Endothelial cell of coronary artery (primary cell): ENCODE measurements at places on chromosomes 4 and X. TPM values are rescaled to one million over a fixed set of nuclear protein-coding genes. Genes with fewer than 3 reads are reported as not detected.

The NUP62CL gene
- total RNA-seq, result not detected in 2 replicates

The RAB40AL gene
- 0.36 and 0.75 TPM in 2 replicates for total RNA-seq

The EPHA5 gene
- total RNA-seq, result under 0.01 and 0.09 TPM in 2 replicates

The SYNPO2 gene
- 0.09 and 0.85 TPM in 2 replicates for total RNA-seq

The BBS12 gene
- 4.0 and 4.7 TPM in 2 replicates for total RNA-seq

The UGT2B15 gene
- not detected in 2 replicates for total RNA-seq

The F8A3 gene
- total RNA-seq, result 0.85 and 1.3 TPM in 2 replicates

The ATP8A1 gene
- total RNA-seq, result 9.4 and 27.2 TPM in 2 replicates

The PNPLA4 gene
- 8.5 and 10.4 TPM in 2 replicates for total RNA-seq

The TDO2 gene
- total RNA-seq, result not detected in 2 replicates

The CFAP97 gene
- total RNA-seq, result 21.6 and 24.7 TPM in 2 replicates

The SLC49A3 gene
- 1.7 and 3.3 TPM in 2 replicates for total RNA-seq

The GPR119 gene
- total RNA-seq, result not detected in 2 replicates

The ETDA gene
- total RNA-seq, result not detected in 2 replicates

The PTPN13 gene
- total RNA-seq, result 1.9 and 7.0 TPM in 2 replicates

The ENPEP gene
- total RNA-seq, result under 0.01 TPM in 1 of 2 replicates, not detected in the other

The PDE5A gene
- total RNA-seq, result 2.6 and 11.1 TPM in 2 replicates

The TMEM154 gene
- total RNA-seq, result 2.3 and 3.9 TPM in 2 replicates

The DRD5 gene
- total RNA-seq, result not detected in 2 replicates

The ARAF gene
- total RNA-seq, result 9.0 and 16.8 TPM in 2 replicates

The RNF128 gene
- 0.09 TPM in 1 of 2 replicates, not detected in the other for total RNA-seq

The ASB9 gene
- total RNA-seq, result 7.6 and 14.4 TPM in 2 replicates

The EDA2R gene
- total RNA-seq, result 6.3 and 7.8 TPM in 2 replicates

The TMEM31 gene
- total RNA-seq, result not detected in 2 replicates

The ANAPC4 gene
- total RNA-seq, result 17.6 and 19.3 TPM in 2 replicates

The F9 gene
- not detected in 2 replicates for total RNA-seq

The FAM9C gene
- not detected in 2 replicates for total RNA-seq

The UPF3B gene
- 2.2 and 2.6 TPM in 2 replicates for total RNA-seq

The TLR1 gene
- 3.8 and 5.4 TPM in 2 replicates for total RNA-seq

The TBC1D19 gene
- 8.5 and 13.6 TPM in 2 replicates for total RNA-seq

The SSX1 gene
- not detected in 2 replicates for total RNA-seq

The GABRA4 gene
- not detected in 2 replicates for total RNA-seq

The BEX2 gene
- 0.27 and 0.38 TPM in 2 replicates for total RNA-seq

The SLC26A1 gene
- total RNA-seq, result 0.09 TPM in 1 of 2 replicates, not detected in the other

The PSAPL1 gene
- not detected in 2 replicates for total RNA-seq

The RGN gene
- 0.27 and 0.66 TPM in 2 replicates for total RNA-seq
